ENCODE measurements at places on chromosomes 4 and X.

GRCh38 chr4:40434126-40434687 lies 99.1 kb downstream of the CHRNA9 start:
- no peak for DNase-seq

GRCh38 chrX:13276991-13277390 lies 42.9 kb downstream of the ATXN3L start:
- DNase-seq: no peak

DNA sequence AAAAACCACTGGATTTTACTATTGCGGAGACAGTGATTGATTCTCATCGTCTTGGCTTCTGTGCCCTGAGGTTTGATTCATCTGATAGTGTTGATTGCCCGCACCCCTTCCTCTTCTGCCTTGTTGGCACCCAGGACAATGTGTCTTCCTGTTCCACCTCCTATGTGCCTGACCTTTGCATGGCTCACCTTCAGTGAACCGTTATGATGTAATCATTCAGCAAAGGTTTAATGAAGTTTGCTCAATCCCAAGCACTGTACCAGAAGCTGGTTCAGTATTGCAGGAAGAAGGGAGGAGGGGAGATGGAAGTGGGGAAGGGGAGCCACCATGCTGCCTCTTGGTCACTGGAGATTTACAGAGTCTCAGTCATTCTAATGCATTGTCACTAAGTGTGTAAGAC lies 36.3 kb downstream of the PDGFRA start:
- DNase-seq: no peak

DNA sequence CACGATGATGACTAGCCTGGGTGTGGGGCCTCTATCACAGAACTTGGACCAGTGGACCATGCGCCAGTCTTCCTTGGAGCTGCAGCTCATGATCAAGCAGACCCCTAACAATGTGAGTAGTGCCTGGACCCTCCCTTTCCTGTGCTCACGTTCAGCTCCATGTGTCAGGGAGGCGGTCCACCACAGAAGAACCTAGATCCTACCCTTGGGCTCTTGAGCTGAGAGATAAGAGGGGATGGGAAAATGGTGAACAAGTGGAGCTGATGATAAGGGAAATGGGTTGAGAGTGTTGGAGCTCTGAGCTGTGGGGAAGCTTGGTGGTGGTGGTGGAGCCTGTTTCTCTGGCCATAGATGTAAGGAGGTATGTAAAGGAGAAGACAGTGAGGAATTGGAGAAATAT lies 13.1 kb downstream of the MED12 start:
- DNase-seq: no peak

GRCh38 chrX:2311501-2311900 lies 189.3 kb downstream of the DHRSX start:
- DNase-seq: no peak

DNA sequence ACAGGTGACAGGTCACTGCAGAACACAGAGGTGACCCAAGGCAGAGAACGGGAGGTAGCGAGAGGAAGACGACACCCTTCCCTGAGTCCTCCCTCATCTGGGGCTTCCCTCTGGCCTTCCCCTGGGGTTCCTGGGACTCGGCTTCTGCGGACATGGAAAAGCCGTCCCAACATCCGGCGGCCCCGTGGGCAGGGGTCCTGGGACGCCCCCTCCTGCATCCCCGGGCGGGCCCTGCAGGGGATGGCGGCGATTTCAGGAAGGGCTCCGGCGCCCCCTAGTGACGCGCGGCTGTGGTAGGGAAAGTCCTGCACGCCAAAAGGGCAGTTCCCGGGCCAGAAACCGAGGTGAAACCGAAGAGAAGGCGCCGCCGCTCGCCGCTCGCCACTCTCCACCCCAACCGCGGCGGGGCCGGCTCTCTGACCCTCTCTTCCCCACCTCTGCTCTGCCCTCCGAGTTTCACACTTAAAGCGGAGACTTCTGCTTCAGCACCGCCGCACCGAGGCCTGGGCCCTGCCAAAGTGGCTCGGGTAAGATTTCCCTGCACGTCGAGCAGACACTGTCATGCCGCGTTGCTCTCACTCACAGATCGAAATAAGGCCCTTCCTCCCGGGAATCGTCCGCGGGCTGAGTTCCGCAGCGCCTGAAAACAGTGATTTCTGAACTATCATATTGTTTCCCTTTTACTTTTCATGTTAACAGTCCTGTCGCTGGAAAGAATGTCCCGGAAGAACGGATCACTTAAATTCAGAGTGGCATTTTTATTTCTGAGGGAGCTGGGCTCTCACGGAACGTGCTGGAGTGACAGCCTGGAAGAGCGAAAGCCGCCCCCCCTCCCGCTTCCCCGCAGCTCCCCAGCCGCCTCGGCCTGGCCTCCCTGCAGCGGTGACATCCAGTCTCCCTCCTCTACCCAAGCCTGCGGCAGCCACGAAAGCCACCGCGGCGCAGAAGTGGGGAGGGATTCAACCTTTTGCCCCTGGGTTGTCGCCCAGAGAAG lies 110.6 kb downstream of the DCTD start:
- DNase-seq: peak; percentile 14

DNA sequence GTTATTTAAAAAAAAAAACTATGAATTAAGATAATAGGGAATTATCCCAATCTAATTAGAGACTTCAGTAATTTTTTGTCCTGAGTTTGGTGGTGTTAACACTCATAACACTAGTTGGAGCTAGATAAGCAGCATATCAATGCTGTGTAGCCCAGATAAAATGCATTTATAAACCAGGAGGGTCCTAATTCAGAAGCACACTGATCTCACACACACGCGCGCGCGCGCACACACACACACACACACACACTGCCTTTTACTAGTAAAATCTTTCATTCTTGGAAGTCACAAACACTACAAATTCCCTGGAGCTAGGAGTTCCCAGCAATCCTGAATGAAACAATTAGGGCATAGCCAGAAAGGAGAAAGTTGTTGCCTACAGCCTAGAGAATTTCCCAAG lies 3.2 kb downstream of the UNC5C start:
- DNase-seq: no peak

DNA sequence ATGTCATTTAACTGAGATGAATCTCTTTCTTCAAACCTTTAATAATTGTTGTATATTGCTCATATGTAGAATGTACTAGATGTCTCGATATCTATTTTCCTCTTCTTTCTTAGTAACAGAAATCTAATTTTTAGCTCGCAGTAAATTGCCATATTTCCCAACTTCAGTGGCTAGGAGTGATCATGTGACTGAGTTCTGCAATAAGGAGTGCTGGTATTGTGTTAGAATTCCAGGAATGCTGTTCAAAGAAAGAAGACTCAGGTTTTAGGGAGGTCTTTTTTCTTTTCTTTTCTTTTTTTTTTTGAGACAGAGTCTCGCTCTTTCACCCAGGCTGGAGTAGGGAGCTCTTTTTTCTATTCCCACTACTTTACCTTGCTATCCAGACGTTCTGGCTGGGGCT lies 81.7 kb downstream of the SLC10A7 start:
- no peak for DNase-seq

DNA sequence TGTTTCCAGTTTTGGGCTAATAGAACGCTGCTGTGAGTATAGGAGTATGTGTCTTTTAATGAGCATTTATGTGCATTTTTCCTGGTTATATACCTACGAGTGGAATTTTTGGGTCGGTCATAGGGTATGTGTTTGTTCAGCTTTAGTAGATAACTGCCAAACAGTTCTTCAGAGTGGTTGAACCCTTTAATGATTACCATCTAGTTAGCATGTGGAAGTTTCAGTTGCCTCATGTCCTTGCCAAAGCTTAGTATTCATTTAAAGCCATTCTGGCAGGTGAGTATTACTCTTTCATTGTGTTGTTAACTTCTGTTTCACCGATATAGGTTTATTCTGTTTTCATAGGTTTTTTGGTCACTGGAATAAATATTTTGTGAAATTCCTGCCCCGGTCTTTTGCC lies 229.1 kb downstream of the ARHGAP10 start:
- DNase-seq: no peak

- no peak for DNase-seq
These were observed 12.3 kb downstream of the STARD8 start for GRCh38 chrX:68659786-68660185.

DNA sequence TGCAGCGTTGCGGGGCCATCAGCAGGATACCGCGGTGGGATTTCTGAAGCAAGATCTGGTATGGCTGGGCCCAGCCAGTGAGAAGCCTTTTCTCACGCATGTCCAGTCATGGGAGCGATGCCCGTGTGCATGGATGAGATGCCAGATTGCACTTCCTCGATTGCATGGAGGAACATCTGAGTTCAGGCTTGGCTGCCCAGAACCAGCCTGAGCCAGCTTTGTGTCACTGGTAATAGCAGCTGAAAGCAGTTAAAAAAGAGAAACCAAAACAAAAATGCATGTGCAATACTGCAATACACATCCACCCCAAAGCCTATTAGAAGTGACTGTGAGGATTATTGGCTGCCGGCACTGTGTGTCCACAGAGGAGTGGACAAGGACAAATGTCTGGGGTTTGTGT lies 59.3 kb downstream of the PSAPL1 start:
- no peak for DNase-seq

DNA sequence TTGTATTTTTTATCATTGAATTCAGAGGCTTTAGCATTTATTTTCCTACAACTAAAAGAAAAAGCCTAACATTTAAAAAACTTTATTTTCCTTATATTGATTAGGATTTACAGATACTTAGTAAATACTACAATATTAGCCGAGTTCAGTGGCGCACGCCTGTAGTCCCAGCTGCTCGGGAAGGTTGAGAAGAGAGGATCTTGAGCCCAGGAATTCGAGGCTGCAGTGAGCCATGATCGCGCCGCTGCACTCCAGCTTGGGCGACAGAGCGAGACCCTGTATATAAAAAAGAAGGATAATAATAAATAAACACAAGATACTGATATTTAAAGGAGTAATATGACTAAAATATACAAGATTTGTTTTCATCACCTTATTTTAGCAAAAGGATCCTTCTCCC lies 681 bp upstream of the UPF3B start:
- DNase-seq: no peak

GRCh38 chr4:82918091-82918490 lies 17.6 kb downstream of the THAP9 start:
- DNase-seq: no peak

DNA sequence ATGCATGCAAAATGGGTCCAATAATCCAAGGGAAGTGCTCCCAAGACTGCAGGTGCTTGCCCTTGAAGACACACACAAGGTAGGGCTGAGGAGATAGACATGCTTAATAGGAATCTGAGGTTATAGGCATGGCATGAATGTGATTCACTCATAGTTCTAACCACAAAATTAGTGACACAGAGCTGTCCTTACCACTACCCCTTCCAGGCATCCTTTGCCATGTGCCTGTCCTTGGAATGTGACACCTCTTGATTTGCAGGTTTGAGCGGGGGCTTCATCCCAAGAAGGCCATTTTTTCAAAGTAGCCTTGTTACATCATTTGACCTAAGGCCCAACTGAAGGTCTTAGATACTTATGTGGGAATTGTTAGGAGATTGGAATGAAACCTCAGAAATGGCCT lies 112.5 kb downstream of the CCNG2 start:
- DNase-seq: peak; percentile 50

DNA sequence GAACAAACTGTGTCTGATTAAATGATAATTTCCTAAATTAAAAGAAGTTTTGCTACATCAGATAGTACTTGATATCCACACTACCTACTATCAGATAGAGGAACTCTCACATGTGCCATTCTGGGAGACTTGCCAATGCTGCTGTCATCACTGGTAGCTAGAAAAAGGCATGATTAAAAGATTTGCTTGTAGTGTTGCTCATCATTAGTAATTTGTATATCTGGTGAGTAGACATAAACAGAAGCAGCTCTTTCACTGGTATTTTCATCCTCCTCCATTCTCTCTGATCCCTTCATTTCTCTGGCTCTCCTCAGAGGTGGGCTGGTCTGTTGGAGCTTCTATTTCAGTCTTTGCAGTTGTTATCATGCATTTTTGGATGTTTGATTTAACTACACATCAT lies 56.0 kb downstream of the SPRY1 start:
- DNase-seq: peak; percentile 97

GRCh38 chrX:78945186-78945912 lies at the start of gene P2RY10:
TSS of gene P2RY10 (plus strand) at chrX:78945391. CDS start at chrX:78960521, 15,130 bp downstream.
- DNase-seq: no peak

DNA sequence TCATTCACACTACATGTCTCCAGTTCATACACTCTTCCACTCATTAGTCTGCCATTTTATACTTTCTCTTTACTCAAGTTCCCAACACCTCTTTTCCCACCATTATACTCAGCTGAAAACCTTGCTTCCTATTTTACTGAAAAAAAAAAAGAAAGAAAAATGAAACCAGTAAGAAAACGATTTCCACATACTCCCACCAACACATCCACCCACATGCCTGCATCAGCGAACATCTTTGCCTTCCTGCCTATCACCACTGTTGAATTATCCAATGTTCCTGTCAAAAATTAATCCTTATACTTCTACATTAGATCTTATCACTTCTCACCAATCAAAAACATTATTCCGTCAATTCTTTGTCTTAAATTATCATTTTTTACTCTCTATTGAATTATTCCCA lies 188.1 kb upstream of the FAM241A start:
- no peak for DNase-seq

- peak; percentile 95 for DNase-seq
These were observed 84.8 kb downstream of the TMEM164 start for GRCh38 chrX:110087485-110088356.

GRCh38 chr4:100895556-100896197 lies 377.9 kb upstream of the EMCN start:
- no peak for DNase-seq

GRCh38 chrX:108199691-108200090 lies 108.1 kb downstream of the ATG4A start:
- peak; percentile 25 for DNase-seq

- no peak for DNase-seq
These were observed 106.0 kb upstream of the SLC4A4 start for GRCh38 chr4:71232846-71233245.

- peak; percentile 48 for DNase-seq
These were observed 1.8 kb downstream of the CASP3 start for GRCh38 chr4:184647266-184648053.

DNA sequence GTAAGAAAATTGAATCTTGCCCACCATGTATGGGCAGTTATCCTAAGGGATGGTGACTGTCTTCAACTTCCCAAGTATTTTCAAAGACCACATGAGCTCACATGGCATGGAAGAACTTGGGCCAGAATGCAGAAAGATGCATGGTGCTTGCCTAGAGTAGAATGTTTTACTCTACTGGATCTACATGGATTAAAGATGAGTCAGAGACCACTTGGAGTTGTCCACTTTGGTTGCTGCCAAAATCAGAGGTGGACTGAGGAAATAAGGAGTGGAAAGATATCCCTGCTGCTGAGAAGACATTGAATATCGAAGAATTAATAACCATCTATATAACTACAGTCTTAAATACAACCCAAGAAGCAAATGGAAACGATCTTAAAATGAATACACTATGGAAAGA lies 498.1 kb downstream of the NLGN4X start:
- no peak for DNase-seq

GRCh38 chr4:8544282-8544681 lies 35.9 kb upstream of the GPR78 start:
- DNase-seq: no peak

- no peak for DNase-seq
These were observed 129.6 kb upstream of the RASGEF1B start for GRCh38 chr4:81601358-81601694.

All from bronchial epithelial cell (primary cell).